ENCODE measurements at places on chromosomes 11 and 22.

DNA sequence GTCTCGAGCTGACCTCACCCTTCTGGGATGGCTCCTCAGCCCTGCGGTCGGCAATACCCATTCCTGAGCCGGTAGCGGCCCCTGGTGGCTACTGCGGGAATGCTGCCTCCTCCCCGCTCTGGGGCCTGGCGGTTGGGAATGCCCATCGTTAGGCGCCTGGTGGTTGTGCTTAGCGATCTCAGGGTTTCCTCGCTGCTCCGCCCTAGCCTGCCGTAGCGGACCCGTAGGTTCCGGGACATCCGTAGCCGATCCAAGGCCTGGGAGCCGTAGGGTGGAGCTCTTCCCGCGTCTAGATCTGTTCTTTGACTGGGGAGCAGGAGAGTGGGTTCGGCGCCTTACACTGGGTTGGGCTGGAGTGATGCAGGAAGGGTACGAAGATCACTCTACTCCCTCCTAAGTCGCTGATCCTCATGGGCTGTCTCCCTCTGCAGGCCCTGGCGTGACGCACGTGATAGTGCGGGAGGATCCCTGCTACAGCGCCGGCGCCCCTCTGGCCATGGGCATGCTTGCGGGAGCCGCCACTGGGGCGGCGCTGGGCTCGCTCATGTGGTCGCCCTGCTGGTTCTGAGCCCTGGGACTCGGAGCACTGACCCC is 14.8 kb downstream of the PLEKHB1 start:
- peak; percentile 87 for DNase-seq

GRCh38 chr11:16936643-16937042 is 77.6 kb downstream of the PLEKHA7 start:
- no peak for DNase-seq

- DNase-seq: peak; percentile 23
These were observed 140.0 kb downstream of the RAB38 start for GRCh38 chr11:88035271-88035670.

- DNase-seq: peak; percentile 78
These were observed 208.6 kb downstream of the DBX1 start for GRCh38 chr11:19951558-19952115.

DNA sequence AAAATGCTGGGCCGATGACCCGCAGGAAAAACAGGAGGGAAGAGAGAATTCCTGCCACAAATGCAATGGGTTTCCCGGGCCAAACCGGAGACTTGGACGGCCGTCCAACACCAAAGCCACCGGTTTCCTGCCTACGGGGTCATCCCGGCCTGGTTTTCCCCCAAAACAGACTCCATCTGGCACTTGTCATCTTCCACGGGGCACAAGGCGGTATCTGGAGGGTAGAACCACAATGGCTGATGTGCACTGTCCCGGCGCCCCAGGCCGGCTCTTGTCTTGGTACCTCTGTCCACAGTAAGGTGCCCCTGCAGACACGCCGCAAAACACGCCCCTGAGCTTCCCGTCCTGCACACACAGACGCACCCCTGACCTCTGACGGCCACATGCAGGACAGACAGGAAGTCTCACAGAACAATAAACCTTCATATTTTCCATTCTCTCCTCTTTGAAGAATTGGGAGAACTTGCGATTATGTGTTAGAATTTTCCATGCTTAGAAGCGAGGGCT is 20.1 kb downstream of the CELSR1 start:
- no peak for DNase-seq

GRCh38 chr11:61963282-61964057 is 4.0 kb downstream of the FTH1 start:
- DNase-seq: peak; percentile 90
